ENCODE measurements at places on chromosomes 3 and 15. TPM values are rescaled to one million over a fixed set of nuclear protein-coding genes. Genes with fewer than 3 reads are reported as not detected.
A peak's percentile ranks its signal among the peaks of the same experiment; 100 is the strongest.

- DNase-seq: no peak
These were observed 79.9 kb upstream of the NEO1 start for GRCh38 chr15:72972362-72972761.

GRCh38 chr15:34079904-34080303 lies 21.8 kb downstream of the EMC7 start:
- DNase-seq: no peak

GRCh38 chr3:141336672-141337522 lies 31.4 kb upstream of the ZBTB38 start:
- no peak for DNase-seq

The NCKIPSD gene
- 7.5 TPM for total RNA-seq

- no peak for DNase-seq
These were observed 61.7 kb downstream of the FMN1 start for GRCh38 chr15:33132722-33133345.

The FBLN2 gene
- 16.8 TPM for total RNA-seq

DNA sequence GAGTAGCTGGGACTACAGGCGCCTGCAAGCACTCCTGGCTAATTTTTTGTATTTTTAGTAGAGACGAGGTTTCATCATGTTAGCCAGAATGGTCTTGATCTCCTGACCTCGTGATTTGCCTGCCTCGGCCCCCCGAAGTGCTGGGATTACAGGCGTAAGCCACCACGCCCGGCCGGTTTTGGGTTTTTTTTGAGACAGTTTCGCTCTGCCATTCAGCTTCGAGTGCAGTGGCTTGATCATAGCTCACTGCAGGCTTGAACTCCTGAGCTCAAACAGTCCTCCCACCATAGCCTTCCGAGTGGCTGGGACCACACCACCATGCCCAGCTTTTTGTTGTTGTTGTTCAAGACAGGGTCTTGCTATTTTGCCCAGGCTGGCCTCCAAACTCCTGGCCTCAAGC lies 16.0 kb upstream of the SCAP start:
- DNase-seq: no peak

DNA sequence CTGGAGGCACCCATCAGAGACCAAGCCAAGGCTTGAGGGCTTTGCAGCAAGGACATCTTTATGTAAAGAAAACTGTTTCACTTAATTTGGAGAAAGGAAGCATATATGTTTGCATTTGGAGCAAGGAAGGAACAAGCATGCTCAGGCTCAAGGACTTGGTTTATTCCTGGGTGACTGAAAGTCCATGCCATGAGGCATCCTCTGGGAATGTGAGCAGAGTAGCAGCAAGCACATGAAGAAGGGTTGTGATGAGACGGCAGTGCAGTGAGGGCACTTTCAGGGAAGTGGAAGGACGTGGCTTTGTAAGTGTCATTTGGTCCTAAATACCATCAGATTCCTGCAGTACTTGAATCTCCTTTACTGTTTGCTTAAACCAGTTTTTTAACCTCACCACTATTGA lies 26.8 kb downstream of the POLG start:
- no peak for DNase-seq

GRCh38 chr3:36814066-36814717 lies 49.8 kb upstream of the DCLK3 start:
- no peak for DNase-seq

The ABHD6 gene
- total RNA-seq: 1.9 TPM

The STRA6 gene
- total RNA-seq: 1.7 TPM

DNA sequence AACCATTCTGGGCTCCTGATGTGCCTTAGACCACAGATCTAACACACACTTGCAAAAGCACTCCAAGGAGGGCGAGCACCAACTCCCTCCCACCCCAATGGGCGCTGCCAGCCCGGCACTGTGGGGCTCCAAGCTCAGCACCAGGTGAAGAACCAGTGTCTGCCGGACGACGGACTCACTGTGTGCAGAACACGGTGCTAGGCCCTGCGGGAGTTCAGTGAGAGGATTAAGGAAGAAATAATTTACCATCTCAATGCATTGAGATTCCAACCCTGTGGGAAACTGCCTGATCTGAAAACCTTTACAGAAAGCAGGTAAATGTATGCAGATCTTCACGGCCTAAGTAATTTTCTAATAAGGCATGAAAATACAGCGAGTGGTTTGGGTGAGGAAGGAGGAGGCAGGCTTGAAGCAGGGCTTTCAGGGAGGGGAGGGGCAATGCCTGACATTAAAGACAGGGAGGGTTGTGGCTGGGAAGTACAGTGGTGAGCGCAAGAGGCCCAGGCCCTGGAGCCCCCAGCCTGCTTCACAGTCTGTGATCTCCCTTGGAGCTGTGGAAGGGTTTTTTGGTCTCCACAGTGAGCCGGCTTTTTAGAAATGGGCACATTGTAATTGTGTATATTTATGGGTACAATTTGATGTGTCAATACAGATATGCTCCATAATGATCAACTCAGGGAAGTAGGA lies 35.6 kb upstream of the CHRNB4 start:
- DNase-seq: no peak

DNA sequence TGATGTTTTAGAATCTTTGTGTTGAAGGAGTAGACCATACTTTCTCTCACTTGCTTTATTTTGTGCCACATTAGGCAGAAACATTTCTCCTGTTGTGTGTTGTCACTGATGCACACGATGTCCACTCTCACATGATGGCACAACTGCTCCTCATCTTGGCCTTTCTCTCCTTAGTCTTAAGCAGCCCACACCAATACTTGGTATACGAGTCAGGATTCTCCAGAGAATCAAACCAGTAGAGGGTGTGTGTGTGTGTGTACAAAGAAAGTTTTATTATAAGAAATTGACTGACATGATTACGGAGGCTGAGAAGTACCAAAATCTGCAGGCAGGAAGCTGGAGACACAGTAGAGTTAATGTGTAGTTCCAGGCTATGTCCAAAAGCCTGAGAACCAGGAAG lies 187.1 kb downstream of the ALCAM start:
- DNase-seq: no peak

GRCh38 chr3:157131861-157132260 lies 28.1 kb downstream of the CCNL1 start:
- DNase-seq: no peak

DNA sequence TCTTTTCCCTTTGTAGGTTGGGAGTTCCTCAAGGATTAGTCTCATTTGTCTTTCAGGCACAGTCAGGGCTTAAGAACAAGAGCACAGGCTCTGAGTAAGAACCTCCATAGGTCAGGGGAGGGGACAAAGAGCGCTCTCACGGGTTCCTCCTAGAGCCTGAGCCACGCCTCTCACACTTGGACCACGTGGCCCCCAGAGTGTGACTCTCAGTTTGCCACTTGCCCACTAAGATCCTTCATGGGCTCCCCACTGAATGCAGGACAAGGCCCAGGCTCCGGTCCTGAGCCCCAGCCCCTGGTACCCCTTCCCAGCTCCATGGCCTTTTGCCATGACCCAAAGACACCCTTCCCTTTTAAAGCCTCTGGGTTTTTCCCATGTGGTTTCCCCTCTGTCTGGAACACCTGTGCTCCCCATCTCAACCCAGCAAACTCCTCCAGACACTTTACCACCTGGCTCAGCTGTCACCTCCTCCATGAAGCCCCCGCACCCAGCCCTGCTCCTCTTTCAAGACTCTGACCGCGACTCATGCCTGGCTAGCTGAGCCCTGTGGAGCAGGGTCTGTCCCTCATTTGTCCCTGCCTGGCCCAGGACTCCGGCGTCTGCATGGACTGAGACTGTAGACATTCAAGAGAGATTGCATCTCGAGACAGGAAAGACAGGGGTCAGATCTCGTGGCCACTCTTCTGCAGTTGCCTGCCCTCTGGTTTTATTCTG lies 32.7 kb downstream of the IQSEC1 start:
- DNase-seq: peak; percentile 47

The SEMA3G gene
- total RNA-seq: 2.7 TPM

GRCh38 chr3:141783632-141784031 lies 20.4 kb downstream of the GRK7 start:
- DNase-seq: no peak

GRCh38 chr3:119062892-119063291 lies 28.2 kb upstream of the IGSF11 start:
- DNase-seq: no peak

The PLSCR2 gene
- total RNA-seq: 1.2 TPM
